ENCODE measurements at places on chromosomes 11 and 22. TPM values are rescaled to one million over a fixed set of nuclear protein-coding genes. Genes with fewer than 3 reads are reported as not detected.

Gene TNNI2
- total RNA-seq = 20.2 TPM

Gene LARGE1
- 23.2 TPM for total RNA-seq

DNA sequence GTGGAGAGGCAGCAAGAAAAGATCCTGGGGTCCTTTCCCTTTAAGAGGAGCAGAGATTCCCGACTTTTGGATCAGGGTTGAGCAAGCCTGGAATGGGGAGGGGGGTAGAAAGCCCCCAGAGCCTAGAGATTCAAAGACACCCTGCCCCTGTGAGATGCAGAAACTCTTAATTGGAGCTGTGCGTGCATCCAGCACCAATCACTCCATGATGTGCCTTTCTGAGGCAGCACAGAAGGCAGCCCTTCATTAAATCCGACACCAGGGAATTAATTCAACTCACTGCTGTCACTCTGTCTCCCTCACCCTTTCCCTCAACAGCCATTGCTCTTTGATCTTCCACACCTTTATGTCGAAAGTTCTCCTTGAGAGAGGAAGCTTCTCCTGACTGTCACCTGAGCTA lies 43.0 kb downstream of the DSCAML1 start:
- DNase-seq = no peak

- DNase-seq = peak; percentile 49
Measured at GRCh38 chr11:64343767-64344559, 4.0 kb downstream of the CCDC88B start.

All from SJCRH30 (cell line).